Fibroblast of skin of scalp (primary cell): ENCODE measurements at places on chromosomes 7 and 10.

- no peak for DNase-seq
Measured at GRCh38 chr10:17122052-17122451, 7.6 kb downstream of the CUBN start.

GRCh38 chr10:3858051-3858845, 73.2 kb upstream of the KLF6 start:
- DNase-seq: no peak

DNA sequence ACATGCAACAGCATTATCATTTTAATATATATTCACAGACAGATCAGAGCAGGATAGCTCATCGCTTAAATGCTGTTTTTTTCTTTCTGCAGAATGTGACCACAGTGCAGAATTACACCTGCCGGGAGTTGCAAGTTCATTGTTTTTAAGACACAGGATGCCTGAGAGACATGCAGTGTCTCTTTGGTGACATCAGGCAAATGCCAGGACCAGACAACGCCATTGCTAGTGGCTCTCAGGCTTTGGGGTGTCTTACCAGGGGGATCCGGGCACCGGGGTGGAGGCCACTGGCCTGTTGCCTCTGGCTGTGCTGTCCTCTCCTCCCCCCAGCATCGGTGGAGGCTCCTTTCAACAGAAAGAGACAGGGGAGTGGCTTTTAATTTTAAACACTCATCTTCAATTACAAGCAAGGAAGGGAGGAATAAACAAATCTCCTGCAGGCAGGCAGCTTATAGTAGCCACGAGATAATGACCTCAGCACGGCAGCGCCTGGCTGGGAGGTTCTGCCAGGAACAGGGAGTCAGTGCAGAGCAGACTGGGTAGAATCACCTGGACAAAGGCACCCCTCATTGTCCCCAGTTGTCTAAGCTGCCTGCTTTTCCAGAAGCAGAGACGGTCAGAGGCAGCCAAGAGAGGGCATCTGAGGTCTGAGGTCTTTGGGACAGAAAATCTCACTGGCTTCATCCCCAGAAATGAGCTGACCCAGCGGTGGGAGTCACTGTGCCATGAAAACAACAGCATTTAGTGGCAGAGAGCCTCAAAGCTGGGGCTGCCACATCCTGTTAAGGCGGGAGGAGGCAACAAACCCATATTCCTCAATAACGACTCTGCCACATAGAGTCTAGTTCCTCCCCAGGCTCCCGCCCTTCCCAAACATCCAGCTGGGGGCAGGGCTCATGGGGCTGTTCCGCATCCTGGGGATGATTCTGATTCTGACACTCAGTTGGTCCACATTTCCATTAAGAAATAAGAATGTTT, 148.4 kb downstream of the TCERG1L start:
- DNase-seq: no peak

- no peak for DNase-seq
Measured at GRCh38 chr10:22852712-22853353, 75.0 kb upstream of the ARMC3 start.

- no peak for DNase-seq
Measured at GRCh38 chr10:4588824-4589223, 237.2 kb upstream of the AKR1E2 start.

GRCh38 chr7:143013473-143013872, 13.5 kb downstream of the OR9A2 start:
- DNase-seq: no peak

GRCh38 chr10:80658068-80658467, 120.4 kb downstream of the SH2D4B start:
- DNase-seq: no peak

GRCh38 chr7:155461631-155462030, 3.7 kb downstream of the EN2 start:
- no peak for DNase-seq

- no peak for DNase-seq
Measured at GRCh38 chr7:23335136-23335535, 36.0 kb downstream of the MALSU1 start.

DNA sequence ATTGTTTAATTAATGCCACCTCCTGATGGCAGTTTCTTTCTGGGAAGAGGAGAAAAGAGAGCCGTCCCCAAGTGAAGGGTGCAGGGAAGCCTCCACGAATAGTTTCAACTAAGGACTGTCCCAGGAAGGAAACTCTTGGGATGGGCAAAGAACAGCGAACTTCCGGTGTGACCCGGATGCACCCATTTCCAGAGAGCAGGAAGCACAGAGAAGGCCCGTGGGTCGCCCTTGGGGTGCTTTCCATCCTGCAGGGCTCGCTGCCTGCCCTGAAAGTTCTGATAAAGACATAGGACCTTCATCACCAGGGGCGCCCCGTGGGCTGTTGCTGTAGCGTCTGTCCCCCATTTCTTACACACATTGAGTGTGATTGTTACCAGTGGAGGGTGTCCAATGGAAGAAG, 27.0 kb downstream of the GTF2I start:
- no peak for DNase-seq

DNA sequence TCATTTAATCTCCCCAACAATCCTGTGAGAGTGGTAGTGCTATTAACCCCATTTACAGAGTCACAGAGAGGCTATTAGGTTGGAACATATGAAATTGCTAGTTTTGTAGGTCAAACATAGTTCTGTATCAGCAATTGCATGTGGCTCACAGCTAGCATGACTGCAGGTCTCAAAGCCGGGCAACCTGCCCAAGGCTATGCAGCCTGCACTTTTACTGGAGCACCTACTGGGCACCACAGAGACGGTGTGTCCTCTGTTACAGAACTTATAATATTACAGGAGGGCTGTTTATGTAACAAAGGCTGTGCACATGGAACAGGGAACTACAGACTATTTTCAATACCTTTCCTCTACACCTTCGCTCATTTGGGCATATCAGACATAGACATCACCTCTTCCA, 355.8 kb downstream of the RPS24 start:
- no peak for DNase-seq

DNA sequence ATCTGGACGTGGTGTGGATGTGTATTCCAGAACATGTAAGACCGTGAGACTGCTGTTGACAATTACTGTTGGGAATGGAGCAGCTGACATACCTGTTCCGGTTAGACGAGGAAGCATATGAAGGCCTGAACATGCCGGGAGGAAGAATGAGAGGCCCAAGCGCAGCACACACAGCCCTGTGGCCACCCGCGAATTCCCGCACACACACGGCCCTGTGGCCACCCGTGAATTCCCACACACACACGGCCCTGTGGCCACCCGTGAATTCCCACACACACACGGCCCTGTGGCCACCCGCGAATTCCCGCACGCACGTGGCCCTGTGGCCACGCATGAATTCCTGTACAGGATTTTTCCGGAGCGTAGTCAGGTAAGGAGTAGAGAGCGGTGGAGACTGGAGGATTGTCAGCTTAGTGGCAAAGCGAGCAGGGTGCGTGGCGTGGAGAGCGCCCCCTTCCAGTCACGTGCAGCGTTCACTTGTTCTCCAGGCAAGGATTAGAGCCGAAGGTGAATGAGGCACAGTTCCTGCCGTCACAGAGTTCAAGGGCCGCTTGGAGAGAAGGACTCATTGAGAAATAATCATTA, 9.5 kb upstream of the SUN1 start:
- no peak for DNase-seq

GRCh38 chr10:3337741-3338140, 165.2 kb upstream of the PITRM1 start:
- DNase-seq: no peak

DNA sequence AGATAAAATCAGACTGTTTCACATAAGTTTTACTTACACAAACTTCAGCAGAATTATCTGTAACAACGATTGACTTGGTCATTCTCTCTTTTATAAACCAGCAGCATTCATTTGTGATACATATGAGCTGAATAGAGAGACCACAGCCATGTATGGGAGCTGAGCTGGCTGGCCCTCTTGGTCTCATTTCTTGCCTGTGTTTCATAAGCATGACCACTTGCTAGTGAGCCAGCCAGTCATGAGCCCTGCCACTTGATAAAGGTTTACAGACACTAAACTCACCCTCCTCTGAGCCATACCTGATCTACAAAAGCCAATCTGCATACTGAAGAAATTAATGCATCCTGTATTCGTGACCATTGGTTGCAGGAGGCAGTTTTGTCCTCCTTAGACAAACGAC, 82.1 kb downstream of the PKD1L1 start:
- DNase-seq: no peak

DNA sequence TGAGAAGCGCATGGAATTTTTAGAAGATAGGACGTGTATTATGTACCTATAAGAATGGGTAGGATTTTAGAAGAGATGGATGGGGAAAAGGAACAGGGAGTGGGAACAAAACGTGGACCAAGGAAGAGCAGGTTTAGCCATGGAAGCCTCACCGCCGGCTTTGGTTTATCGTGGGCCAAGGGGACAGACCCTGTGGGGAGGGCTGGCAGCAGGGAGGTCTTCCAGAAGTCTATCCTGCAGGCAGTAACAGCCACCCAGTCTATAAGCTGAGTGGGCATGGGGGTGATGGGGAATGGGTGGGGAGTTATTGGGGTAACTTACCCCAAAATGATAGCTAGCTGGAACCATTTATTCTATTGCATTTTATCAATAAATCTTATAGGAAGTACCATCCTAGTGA, 44.9 kb downstream of the IKZF1 start:
- DNase-seq: no peak

GRCh38 chr10:61010863-61011262, 66.9 kb upstream of the RHOBTB1 start:
- no peak for DNase-seq

GRCh38 chr7:101386558-101387231, 24.0 kb downstream of the COL26A1 start:
- DNase-seq: peak; percentile 67

GRCh38 chr7:85770332-85770731, 583.5 kb upstream of the SEMA3D start:
- DNase-seq: peak; percentile 93

DNA sequence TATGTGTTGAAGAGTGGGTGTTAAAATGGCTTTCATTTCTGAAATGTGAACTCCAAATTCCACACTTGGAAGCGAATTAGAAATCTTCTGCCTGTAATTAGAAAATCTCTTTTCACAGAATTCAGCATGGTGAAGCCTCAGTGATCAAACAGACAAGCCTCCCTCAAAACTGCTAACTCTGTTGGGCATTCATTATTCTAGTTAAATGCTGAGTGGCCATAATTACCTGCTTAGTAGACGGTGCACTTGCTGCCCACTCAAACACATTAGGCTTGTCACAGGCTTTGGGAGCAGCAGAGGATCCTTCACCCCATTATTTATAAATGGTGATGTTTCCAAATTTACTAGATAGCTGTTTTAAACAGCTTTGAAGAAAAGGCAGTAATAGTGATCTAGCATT, 177.2 kb upstream of the PCLO start:
- no peak for DNase-seq

DNA sequence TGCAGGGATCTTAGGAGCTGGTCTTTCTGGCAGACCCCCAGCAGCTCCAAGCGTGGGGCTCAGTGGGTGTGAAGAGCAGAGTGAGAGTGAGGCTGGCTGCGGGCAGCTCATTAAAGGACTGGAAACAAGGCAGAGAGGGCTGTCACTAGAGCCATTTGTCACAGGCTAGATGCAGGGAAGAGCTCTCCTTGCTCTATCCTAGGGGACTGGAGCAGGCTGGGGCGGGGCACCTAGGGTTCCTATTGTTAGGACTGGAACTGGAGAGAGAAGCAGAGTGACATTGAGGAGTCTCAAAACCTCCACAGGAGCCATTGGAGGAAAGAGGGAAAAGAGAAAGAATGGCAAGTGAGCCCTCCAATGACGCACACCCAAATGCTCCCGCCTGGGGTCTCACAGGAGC, 772 bp upstream of the DDC start:
- DNase-seq: no peak

DNA sequence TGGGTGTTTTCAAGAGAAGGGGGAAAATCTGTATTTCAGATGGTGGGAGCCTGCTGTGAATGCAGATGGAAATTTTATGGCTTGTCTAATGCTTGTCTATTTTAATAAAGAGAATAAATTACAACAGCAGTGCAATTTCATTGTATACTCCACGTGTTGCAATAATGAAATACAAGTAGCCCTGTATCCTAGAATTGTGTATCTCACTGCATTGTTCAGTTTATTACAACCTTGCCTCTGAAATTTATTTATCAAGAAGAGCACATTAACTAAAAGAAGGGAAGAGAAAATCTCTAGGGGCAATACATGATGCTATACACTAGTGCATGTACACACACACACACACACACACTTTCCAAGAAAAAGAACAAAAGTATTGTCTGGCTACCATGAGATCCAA, 21.8 kb downstream of the ANK3 start:
- no peak for DNase-seq
